ENCODE measurements at places on chromosomes 5 and 9.

DNA sequence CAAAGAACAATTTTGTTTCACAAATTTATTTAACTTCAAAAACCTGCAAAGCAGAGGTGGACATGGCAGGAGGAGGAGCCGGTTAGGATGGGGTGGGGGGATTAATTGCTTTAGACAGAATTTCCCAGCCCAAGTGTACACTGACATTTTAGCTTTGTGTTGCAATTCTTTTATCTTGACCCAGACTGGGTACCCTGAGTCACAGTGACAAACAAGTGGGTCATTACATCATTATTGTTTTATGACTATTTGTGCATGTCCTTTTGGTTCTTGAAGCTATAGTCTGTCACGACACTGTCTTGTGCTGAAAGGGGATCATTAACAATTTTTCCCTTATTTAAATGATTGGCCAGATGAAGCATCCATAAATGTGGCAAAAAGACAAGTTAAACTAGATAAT is 84.5 kb upstream of the VCAN start:
- no peak for DNase-seq

DNA sequence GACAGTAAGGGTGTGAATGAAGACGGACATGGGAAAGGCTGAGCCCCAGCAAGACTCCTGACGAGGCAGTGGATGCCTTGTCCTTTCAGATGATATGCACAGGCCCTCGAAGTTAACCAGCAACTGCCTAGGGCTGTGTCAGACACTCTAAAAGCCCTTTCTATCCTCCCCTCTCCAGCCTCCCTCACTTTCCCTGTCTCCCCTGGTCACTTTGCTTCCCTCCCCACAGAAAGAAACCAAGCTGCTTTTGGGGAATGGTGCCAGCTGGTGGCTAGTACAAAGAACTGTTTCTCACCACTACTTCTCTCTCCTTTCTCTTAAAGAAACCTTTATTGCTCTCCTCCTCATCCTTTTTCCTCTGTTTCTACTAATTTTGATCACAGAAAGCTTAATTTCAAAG is 21.4 kb downstream of the LHFPL2 start:
- DNase-seq = no peak

- DNase-seq = no peak
Observed at GRCh38 chr5:42426016-42426415, 2.8 kb downstream of the GHR start.

DNA sequence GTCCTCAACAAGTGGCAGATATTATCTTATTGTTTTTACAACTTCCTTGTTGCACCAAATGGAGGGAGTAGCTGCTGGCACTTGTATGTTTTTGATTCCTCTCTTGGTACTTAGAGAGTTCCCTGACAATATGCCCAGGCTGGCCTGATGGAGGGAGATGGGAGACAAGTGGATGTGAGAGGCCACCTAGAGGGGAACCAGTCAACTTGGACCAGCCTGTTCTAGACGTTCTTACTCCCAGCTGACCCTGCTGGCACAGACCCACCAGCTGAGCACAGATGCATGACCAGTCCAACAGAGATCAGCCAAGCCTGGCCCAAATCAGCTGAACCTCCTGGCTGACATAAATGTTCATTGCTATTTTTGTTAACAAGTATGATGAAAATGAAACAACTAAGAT is 60.9 kb upstream of the GDNF start:
- no peak for DNase-seq

- no peak for DNase-seq
Observed at GRCh38 chr9:108515856-108516255, 339.9 kb downstream of the ACTL7B start.

DNA sequence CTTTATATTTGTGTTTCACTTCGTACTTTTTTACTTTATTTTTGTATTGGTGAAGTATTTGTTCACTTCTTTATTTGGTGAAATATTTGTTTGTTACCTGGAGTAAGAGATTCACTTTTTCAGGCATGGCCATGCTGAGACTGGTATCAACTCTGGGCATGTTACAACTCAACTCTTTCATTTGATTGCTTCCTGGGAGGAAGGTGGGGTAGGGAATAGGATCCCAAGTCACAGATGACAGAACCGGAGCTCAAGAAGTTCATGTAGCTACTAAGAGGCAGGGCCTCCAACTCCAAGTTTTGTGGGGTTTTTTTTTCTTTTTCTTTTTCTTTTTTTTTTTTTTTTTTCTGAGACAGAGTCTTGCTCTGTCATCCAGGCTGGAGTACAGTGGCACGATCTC is 6.1 kb upstream of the ADGRD2 start:
- no peak for DNase-seq

DNA sequence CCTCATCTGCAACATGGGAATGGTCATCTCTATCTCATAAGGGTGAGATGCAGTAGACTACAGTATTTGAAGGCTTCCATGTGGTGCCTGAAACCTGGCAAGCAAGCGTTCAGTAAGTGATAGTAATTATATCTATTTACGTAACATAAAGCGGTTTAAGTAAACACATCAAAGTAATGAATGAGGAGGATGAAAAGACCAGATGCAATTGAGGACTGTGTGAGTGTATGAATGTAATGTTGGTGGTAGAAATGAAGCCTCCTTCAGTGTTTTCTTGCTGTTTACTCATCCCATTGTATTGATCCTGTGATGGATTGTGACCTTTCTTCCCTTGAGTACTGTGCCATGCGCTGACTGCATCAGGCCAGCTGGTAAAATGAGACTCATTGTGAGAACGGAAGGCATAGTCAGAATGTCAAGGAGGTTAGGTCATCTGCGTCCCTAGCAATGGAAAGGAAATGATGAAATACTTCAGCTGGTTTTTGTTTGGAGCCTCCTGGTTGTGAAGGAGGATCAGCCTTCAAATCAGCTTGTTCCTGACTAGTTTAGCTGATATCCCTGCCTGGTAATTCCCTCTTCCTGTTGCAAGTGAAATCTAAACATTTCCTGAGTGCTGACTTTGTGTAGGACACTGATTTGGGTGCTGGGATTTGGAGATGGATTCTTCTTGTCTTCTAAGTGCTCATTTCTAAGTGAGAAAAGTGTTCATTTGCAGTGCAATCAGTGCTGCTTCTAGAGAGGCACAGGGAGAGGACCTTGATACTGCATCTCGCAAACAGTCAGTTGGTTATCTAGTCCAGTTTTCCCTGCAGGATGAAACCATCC is 35.6 kb downstream of the TNFSF8 start:
- DNase-seq = no peak

- DNase-seq = peak; percentile 64
Observed at GRCh38 chr9:99823681-99824377, 2.1 kb downstream of the NR4A3 start.

GRCh38 chr9:959105-959504 is 17.4 kb upstream of the DMRT3 start:
- no peak for DNase-seq

DNA sequence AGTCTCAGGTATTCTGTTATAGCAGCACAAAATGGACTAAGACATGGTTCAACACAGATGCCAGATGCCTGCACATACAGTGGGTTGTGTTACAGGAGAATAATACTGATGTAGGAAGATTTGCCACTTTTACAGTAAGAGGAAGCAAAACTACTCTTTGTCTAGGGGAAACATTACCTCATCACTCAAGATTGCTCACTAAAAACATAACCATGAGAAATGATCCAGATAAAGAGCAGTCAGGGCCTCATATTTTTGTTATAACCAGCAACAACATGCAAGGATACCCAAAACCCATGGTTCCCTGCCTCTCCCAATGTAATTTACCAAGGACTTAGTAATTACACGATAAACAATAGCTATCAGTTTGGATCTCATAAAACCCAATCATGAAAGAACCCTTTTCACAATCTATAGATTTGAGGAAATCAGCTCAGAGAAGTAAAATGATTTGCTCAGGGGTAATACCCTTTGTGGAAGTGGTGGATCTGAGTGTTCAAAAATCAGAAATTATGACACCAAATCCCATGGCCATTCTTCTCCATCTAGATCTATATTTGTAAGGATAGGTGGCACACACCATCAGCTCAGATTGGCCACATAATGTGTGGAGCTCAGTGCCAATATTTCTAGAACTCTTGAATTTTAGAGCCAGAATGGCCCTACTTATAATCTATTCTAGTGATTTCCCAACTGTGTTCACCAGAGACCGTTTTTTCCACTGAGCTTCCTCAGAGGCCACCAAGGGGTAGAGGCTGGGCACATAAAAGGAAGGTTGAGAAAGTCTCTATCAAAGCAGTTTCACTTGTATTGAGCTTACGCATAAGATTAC is 27.8 kb downstream of the DPYSL3 start:
- DNase-seq = no peak

- DNase-seq = no peak
Observed at GRCh38 chr5:180376511-180376910, 23.4 kb upstream of the GFPT2 start.

Measured in activated CD4-positive, CD25-positive, alpha-beta regulatory T cell treated with anti-CD3 and anti-CD28 coated beads, Interleukin-2, amount 50 U/mL, for 72 hours (primary cell).